ENCODE measurements at places on chromosomes 3 and 15. TPM values are rescaled to one million over a fixed set of nuclear protein-coding genes. Genes with fewer than 3 reads are reported as not detected.

Gene TM6SF1
- 0.10 TPM for total RNA-seq

Gene KCNH8
- not detected for total RNA-seq

Gene PRR23C
- not detected for total RNA-seq

Gene KLHL18
- 18.9 TPM for total RNA-seq

Gene PTPRG
- 2.3 TPM for total RNA-seq

Measured in A549 treated with CpdA at 1 μM for 4 hours (cell line).